ENCODE measurements at places on chromosomes 3 and 15.

- no peak for DNase-seq
These were observed 48.0 kb upstream of the PXYLP1 start for GRCh38 chr3:141183606-141184005.

- DNase-seq, result no peak
These were observed 111.5 kb upstream of the FLNB start for GRCh38 chr3:57896691-57897090.

DNA sequence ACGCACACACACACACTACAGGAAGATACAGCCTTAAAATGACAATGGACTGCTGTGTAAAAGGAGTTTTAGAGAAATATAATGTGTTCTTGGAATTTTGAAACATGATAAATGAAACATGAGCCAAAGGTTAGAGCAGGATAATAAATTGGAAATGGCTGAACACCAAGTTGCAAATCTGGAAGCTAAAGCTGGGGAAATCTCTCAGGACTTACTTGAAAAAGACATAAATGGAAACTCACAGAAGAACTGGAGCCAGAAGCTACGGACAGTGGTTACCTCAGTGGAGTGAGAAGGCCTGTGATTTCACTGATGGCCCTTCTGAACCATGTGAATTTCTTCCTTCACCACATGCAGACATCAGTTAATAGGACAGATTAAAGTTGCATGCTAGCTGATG is 37.3 kb upstream of the ATP10A start:
- no peak for DNase-seq

DNA sequence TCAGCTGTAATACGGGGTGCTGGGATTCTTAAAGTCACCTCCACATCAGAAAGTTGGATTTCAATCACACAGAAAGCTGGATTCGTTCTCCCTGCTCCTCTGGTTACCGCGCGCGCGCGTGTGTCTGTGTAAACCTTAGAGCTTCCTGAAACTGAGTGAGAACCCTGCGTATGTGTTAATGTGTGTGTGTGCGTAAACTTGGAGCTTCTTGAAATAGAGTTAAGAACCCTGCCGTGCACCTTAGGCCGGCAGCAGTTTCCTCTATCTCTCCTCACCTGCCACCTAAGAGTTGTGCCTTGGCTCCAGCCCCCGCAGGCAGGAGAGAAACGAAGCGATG is 531 bp downstream of the LZTFL1 start:
- no peak for DNase-seq

Measured in NCI-H1105 (cell line).